ENCODE measurements at places on chromosomes 1 and 21.
A peak's percentile ranks its signal among the peaks of the same experiment; 100 is the strongest.

GRCh38 chr1:92299477-92300150, 755 bp downstream of the RPAP2 start:
- DNase-seq: no peak

GRCh38 chr1:20666804-20667203, 5.6 kb upstream of the DDOST start:
- peak; percentile 21 for DNase-seq

DNA sequence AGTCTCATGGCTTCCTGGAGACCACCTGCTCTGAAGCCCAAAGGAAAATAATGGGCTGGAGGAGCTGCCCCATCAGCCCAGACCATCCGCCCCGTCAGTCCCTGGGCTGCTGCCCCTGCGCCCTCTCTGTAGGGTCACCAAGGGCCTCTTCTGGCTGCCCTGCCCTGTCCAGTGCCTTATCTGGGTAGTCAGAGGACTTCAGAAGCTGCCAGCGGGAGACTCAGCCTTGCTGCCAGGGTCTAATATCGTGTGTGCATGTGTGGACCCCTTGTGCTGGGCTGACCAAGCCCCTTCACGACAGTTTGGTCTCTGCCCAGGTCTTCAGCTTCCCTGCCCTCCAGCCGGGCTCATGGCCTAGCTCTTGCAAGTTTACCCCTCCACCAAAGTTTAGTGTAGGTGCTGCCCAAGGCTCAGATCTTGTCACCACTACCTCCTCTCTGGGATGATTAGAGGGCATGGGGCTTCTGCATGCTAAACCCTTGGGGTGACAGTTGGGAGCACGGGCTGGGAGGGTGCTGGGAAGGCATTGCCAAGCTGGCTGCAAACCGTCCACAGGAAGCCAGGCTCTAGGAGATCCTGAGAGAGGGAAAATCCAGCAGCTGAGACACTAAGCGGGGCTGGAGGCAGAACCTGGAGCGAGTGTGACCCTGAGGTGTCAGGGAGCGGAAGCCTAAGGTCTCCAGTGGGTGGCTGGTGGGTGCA, 20.6 kb downstream of the NENF start:
- DNase-seq: no peak

- DNase-seq: no peak
These were observed 35.5 kb downstream of the HSD3B1 start for GRCh38 chr1:119542492-119542946.

GRCh38 chr21:31711326-31711725, 20.6 kb downstream of the SCAF4 start:
- no peak for DNase-seq

DNA sequence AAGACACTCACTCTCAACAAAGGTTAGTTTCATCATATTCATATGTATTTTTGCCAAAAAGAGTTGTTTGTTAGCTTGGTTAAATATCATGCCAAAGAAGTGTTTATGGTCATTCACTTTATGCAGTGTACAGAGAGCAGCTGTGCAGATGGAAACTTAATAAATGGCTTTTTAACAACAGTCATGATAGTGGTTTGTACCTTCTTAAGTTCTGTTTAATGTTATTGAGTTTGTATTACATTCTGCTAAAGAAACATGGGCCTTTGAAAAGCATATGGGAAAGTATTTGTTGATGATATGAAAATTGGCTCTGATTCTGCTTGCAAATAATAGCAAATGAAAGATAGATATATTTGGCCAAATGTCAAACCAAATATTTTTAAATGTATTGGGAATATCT, 607.3 kb downstream of the NCAM2 start:
- no peak for DNase-seq

- no peak for DNase-seq
These were observed 28.8 kb downstream of the KRTAP21-3 start for GRCh38 chr21:30689822-30690221.

DNA sequence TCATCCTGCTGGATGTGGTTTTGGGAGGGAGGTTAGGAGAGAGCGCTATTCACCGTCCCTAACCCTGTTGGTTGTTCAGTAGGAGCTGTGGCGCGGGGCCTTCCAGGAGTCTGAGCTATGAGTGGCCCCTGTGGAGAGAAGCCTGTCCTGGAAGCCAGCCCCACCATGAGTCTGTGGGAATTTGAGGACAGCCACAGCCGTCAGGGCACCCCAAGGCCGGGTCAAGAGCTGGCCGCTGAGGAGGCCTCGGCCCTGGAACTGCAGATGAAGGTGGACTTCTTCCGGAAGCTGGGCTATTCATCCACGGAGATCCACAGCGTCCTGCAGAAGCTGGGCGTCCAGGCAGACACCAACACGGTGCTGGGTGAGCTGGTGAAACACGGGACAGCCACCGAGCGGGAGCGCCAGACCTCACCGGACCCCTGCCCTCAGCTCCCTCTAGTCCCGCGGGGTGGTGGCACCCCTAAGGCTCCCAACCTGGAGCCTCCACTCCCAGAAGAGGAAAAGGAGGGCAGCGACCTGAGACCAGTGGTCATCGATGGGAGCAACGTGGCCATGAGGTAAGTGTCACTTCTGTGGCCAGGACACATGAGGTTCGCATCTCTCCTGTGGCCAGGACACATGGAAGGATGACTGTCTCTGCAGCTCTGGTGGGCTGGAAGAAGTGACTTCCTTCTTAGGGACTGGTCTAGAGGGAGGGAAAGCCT, 1.2 kb downstream of the ZC3H12A start:
- no peak for DNase-seq

DNA sequence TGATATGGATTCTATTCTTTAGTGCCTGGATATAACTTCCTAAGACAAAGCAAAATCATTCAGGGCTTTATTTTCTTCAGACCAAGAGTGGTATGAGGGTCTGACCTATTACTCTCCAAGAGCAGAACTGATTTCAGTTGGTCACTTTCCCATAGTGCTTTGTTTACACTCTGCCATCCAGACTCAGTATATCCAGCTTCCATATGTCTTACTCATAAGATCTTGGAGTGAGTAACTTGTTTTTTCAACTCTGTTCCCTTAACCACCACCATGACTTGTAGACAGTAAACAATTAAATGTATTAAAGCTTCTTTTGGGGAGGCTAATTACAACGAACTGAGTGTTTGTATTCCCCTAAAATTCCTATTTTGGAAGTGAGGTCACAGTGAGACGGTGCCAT, 83.4 kb downstream of the USP24 start:
- peak; percentile 45 for DNase-seq

- DNase-seq: peak; percentile 76
These were observed 467.3 kb downstream of the SETD4 start for GRCh38 chr21:35593000-35593502.

- DNase-seq: no peak
These were observed 7.5 kb upstream of the HSD11B1 start for GRCh38 chr1:209697126-209697525.

DNA sequence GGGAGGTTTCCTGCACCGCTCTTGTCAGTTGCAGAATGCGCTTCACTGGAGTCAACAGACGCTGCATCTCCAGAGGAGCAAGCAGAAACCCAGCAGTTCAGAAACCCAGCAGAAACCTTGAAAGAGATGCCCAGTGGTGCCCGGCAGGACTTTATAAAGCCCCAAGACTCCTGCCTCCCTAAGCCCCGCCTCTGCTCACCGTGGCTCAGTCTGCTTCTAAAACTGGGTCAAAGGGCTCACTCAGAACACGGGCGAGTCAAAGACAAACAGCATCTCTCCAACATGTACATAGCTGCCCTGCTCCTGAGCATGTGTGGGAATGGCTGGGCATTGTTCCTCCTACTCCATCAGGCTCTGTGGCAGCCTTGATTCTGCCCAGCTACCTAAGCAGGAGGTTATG, at the start of gene HMGCS2:
HMGCS2 (minus strand) TSS at position 128 of the 400 bp plus-strand sequence; CDS start at position 67, 61 bp downstream.
- DNase-seq: no peak

Measured in fibroblast of skin of right quadriceps (primary cell).